ENCODE measurements at places on chromosomes 2 and 18.

GRCh38 chr2:49154140-49154539, at the start of gene FSHR:
Gene FSHR, minus strand, starts transcription at chr2:49154515. Its CDS starts 98 bp downstream, at chr2:49154417.
- DNase-seq: no peak

DNA sequence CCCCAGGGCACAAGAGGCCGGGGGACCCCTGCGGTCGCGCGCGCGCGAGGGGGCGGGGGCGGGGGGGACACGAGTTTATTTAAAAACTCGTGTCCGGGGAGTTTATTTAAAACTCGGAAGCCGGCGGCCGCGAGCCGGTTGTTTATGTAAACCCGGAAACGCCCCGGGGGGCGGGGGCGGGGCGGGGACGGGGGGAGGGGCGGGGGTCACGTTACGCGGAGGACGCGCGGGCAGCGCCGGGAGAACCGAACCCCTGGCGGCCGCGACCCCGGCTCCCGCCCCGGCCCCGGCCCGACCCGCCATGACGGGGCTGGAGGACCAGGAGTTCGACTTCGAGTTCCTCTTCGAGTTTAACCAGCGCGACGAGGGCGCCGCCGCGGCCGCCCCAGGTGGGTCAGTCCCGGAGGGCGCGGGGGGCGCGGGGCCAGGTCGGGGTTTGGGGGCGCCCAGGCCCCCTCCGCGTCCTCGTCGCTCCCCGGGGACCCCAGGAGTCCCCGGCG, 4.4 kb downstream of the NFATC1 start:
- DNase-seq: peak; percentile 55

DNA sequence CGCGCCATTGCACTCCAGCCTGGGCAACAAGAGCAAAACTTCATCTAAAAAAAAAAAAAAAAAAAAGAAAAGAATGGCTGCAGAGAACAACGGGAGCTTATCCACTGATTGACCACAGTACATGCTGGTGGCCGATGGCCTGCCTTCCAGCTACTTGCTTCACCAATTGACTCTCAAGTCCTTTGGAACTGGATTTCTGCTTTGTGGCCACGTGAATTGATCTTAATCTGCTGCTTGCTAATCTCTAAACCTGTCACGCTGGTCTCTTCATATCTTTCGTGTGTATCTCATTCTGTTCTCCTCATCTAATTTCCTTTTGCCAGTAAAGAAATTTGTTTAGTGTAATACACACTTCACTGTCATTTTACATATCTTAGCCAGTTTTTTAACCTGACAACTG, 512.5 kb upstream of the CNTNAP5 start:
- DNase-seq: no peak

GRCh38 chr2:134131681-134132489, 122.0 kb upstream of the MGAT5 start:
- no peak for DNase-seq

DNA sequence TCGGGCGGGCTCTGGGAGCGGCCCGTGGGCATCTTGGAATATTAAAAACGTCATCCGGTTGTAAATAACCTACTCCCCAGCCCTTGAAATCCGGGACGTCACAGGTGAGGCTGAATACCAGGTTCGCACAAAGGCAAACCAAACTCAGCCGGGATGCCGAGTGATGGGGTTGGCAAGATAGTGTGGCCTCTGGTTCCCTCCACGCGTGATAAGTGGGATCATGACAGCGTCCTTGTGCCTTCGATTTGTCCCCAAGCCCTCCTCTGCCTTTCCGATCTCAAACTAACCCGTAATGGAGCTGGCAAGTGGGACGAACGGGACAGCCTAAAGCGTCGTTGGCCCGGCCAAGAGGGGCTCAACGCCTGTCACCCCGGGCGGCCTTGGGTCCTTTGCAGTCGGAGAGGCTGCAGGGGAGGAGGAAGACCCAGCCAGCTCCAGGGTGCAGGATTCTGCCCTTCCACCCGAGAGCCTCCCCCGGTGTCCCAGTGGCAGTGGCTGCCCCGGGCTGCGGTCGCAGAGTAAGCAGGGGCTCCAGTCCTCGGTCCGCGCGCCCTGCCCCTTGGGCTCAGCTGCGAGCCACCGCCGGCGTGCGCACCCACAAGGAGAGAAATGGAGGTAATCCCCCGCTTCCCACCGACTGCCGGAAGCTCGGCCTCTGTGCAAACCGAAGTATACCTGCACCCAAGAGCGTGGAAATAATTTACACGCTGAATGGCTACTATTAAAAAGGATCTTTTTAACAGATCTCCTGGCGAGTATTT, 13.4 kb upstream of the PAX3 start:
- DNase-seq: no peak

GRCh38 chr2:113225263-113226259, 51.8 kb downstream of the PSD4 start:
- peak; percentile 45 for DNase-seq

DNA sequence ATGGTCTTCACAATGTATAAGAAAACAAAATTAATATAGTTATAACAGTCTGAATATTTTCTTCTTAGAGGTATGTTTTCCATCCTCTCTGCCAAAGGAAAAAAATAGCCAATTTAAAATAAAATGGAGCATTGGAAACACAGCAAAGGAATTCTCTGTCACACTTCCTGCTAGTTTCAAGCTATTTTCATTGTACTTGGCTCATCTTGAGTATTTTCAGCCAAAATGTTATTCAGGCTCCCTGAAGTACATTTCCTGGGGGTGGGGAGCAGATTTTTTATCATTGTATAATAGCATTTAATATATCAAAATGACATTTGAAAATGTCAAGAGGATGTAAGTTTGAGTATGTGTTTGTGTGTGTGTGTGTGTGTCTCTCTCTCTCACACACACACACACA, 463.6 kb upstream of the REG3G start:
- no peak for DNase-seq

DNA sequence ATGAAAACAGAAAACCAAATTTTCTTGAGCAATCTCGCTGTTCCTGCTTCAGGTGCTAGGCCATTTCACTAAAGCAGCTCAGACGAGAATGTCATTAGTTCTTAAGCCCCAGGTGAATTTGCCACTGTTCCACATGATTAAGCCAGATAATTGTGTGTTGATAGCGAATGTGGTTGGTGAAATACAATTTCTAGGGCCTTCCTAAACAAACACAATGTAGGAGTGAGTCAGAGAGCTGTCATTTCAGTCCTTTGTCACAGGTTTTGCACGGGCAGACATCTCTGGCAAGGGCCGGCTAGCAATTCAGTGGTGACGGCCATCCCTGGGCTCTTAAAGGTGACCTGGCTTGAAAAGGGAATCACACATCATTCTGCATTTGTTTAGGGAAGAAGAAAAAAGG, 170.7 kb downstream of the TMEM182 start:
- DNase-seq: no peak

GRCh38 chr18:74388227-74388626, 68.9 kb downstream of the DIPK1C start:
- DNase-seq: no peak

DNA sequence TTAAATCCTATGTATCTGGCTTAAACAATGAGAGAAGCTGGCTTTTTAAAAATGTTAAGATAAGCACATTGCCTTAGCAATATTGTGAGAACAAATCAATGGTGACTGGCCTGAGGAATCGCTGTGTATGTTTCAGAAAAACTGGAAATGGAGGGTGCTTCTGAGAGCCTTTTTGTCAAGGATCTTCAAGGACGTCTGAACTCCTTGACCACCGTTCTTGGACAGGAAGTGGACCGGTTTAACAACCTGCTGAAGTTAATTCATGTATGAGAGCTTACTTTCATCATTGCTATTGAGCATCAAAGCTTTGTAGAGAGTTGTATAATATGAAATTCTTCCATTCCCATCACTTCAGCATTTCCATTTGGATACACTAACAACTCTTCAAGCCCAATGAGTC, 72.6 kb downstream of the TRABD2A start:
- no peak for DNase-seq

GRCh38 chr2:162688403-162688802, 150.2 kb downstream of the KCNH7 start:
- no peak for DNase-seq

- no peak for DNase-seq
Measured at GRCh38 chr18:9965711-9966624, 52.2 kb downstream of the VAPA start.

DNA sequence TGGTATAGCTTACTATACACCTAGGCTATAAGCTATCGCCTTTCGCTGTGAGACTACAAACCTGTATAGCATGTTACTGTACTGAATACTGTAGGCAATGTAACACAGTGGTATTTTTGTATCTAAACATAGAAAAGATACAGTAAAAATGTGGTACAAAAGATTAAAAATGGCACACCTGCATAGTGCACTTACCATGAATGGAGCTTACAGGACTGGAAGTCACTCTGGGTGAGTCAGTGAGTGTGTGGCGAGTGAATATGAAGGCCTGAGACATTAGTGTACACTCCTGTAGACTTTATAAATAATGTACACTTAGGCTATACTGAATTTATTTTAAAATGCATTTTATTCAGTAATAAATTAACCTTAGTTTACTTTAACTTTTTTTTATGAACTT, 258.2 kb upstream of the SP5 start:
- DNase-seq: no peak

GRCh38 chr2:47272031-47272864, 117.1 kb upstream of the STPG4 start:
- DNase-seq: peak; percentile 85

GRCh38 chr2:46837704-46838103, 77.9 kb downstream of the MCFD2 start:
- DNase-seq: no peak

GRCh38 chr2:223523551-223524001, 78.6 kb downstream of the SCG2 start:
- DNase-seq: no peak

All from WTC11 (cell line).